ENCODE measurements at places on chromosomes 2 and 18.

DNA sequence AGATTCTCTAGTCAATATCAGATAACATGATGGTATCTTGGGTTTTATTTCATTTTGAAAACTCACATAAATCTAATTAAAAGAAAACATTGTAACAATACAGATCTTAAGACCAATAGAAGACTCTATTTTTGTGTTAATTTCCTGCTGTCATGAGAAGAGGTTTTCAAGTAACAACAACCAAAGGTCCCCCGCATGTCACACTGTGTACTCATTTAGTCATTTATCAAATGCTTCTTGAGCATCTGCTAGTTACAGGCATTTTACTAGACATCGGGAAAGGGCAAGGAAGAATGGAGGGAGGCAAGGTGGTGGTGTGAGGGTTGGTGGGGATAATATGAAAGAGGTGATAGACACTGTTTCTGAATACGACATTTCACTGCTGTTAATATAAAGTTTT lies 77.7 kb upstream of the CHRNA1 start:
- DNase-seq, result no peak

GRCh38 chr2:161825429-161825828 lies 201.2 kb downstream of the SLC4A10 start:
- no peak for DNase-seq

- no peak for DNase-seq
Measured at GRCh38 chr2:234678711-234679110, 181.8 kb upstream of the ARL4C start.

GRCh38 chr2:49004036-49004626 lies 150.2 kb downstream of the FSHR start:
- no peak for DNase-seq

GRCh38 chr2:176166272-176166671 lies 9.2 kb downstream of the HOXD3 start:
- DNase-seq, result no peak

- no peak for DNase-seq
Measured at GRCh38 chr18:50527636-50528307, 32.1 kb upstream of the MAPK4 start.

GRCh38 chr18:57846258-57846657 lies 43.1 kb upstream of the ATP8B1 start:
- no peak for DNase-seq

- DNase-seq, result no peak
Measured at GRCh38 chr18:25735459-25735858, 355.0 kb downstream of the SS18 start.

DNA sequence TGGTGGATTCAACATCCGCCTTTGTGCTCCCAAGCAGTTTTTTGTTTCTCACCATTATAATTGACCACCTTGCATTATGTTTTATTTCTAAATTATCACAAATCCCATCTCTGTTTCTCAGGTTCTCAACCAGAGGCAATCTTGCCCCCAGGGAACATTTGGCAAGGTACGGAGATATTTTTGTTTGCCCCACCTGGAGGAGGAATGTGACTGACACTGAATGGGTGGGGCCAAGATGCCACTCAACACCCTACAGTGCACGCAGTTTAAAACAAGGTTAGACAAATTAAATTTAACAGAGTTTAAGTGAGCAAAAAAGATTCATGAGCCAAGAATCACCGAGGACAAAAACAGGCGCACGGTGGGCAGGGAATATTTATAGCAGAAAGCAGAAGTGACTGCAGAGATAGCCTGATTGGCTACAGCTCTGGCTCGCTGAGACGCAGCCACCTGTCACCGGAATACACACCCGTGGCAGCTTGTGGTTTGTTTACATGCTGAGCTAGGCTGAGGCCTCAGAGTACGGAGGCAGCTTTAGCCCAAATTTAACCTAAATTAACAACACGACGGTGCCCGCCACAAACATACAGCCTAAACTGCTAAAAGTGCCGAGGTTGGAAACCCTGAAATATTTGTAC lies 150.0 kb upstream of the ALKAL2 start:
- DNase-seq, result peak; percentile 4

DNA sequence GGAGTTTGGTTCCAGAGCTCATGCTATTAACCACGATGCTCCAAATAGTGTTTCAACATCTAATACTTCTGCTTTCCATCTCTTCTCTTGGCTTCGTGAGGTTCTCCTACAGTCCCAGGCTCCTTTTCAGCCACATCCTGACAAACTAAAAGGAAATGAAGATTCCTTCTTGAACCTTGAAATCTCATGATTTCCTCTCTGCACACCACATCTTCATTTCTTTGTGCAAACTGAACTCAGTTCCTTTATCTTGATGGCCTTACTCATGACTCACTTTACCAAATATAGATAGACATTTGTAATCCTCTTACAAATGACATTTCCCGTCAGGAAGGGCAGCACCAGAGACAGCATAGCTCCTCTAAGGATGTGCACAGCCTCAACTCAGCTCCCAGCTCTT lies 50.0 kb upstream of the ITGA4 start:
- DNase-seq, result no peak

DNA sequence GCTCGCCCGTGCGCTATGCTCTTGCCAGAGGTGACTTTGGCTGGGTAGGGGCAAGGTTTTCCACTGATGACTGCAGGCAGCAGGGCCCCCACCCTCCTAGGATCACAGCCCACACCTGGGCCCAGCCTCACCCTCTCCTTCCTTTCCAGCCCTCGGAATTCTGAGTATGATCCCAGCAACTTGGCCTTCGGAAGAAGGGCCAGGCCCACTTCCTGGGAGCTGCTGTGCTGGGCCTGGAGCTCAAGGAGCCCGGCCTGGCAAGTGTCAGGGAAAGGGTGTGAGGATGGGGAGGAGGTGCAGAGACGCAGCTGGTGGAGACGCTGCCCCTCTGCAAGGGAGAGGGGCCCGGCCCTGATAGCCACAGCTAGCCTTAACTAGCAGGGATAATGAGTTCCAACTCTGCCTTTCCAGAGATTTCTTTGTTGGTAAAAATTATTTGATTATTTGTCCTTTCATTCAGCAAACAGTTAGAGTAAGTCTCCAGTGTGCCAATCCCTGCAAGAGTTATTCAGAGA lies 1.7 kb upstream of the CNDP1 start:
- no peak for DNase-seq

GRCh38 chr18:61388010-61388409 lies 54.8 kb downstream of the CDH20 start:
- DNase-seq, result no peak

- DNase-seq, result no peak
Measured at GRCh38 chr2:127614246-127614645, 31.7 kb upstream of the GPR17 start.

GRCh38 chr2:122028371-122029100 lies 273.1 kb downstream of the TSN start:
- no peak for DNase-seq

DNA sequence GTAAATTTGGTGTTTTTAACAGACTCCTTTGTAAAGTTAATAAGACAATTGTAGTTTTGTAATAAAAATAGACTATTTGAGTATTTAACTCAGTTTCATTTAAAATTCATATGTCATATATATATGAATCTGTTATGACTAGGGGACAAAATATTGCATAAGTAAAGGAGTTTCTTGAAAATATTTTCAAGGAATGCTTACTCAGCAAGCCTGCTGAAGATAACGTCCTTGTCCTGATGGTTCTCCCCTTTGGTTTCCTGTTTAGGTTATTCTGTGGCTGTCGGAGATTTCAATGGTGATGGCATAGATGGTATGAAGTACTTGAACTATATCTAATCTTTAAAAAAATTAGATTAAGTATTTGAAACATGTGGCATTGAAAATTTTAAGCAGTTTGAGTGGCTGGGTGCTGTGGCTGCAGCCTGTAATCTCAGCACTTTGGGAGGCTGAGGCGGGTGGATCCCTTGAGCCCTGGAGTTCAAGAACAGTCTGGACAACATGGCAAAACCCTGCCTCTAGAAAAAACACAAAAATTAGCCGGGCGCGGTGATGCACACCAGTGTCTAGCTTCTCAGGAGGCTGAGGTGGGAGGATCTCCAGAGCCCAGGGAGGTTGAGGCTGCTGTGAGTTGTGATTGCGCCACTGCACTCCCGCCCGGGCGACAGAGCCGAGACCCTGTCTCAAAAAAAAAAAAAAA lies 47.1 kb downstream of the ITGAV start:
- no peak for DNase-seq

DNA sequence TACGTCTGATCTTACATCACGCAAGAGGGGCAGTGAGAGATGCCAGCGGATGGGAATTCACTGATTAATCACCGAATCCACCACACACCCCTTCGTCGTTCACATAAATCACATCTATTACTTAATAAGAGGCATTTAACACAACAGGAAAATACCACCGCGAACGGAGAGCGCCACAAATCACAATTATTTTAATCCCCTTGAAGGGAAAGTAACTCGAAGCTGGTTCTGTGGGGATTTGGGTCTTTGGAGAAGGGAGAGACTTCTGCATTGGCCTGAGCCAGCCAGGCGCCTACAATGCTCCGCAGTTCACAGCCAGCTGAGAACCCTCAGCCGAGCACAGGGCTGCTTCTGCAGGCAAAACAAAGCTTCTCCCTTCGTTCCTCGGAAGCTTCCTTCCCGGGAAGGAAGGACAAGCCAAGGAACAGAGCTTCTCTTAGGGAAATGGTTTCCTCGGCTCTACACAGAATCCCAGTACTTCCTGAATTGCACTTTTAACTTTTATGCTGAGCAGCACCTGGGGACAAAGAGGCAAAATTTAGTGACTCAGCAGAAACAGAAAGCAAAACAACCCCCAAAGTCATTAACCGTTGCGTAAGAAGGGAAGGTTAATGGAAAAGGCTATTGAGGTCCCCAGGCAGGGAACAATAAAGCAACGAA lies at the start of gene LRP1B:
Gene LRP1B (minus strand): TSS at position 7 of the 660 bp plus-strand sequence. CDS start 287 bp downstream, outside the sequence.
- DNase-seq, result no peak

DNA sequence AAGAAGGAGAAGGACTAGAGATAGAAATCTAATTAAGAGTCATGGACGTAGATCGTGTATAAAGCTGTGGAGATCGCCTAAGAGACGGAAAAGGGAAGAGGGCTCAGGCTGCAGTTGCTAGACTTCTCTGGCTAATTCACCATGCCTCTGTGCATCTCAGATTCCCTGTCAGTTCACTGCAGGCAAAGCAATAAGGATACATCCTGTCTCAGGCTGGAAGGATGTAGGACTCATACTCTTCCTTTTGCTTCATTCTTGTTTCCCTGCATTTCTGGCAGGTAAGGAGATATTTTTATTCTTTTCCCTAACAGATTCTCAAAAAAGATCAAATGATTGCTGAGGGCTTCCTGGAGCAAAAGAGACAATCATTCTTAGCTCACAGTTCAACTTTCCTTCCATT lies 112.5 kb downstream of the AP1S3 start:
- no peak for DNase-seq

- DNase-seq, result no peak
Measured at GRCh38 chr2:21763501-21763900, 639.7 kb downstream of the TDRD15 start.

DNA sequence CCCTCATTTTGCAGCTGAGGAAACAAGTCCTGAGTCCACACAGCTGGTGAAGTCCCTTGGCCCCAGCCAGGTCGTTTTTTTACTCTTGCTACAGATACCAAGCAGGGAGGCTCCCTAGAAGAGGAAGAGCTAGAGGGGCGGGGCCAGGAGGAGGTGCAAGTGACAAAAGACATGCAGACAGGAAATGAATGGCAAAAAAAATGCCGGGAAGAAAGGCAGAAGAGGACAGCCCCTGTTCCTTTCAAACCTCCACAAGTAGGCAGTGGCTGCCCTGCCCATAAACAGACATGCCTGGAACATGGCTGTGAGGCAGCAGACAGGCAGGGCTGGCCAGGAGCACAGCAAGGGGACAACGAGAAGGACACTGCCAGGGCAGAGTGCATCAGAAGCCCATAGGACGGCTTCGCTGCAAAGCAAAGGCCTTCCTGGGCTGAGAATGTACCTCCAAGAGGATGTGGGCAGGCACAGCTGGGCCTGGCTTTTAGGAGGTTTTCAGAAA lies 108.7 kb downstream of the ZBTB7C start:
- peak; percentile 70 for DNase-seq

DNA sequence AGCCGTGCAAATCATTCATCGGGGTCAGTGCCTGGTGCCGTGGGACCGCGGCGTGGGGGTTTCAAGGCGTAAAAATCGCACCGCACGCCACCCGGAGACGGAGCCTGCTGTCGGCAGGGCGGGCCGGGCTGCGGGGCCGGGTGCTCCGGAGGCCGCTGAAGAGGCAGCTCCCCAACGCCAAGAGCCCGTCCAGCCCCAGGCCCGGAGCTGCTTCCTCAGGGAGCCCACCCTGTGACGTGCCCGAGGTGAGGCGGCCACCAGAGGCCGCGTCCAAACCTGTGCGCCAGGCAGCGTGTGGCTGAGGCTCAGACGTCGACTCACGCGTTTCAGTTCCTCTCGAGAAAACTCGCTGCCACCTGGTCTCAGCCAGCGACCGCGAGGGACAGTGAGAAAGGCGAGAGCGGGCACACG lies 98.1 kb downstream of the NFATC1 start:
- no peak for DNase-seq

DNA sequence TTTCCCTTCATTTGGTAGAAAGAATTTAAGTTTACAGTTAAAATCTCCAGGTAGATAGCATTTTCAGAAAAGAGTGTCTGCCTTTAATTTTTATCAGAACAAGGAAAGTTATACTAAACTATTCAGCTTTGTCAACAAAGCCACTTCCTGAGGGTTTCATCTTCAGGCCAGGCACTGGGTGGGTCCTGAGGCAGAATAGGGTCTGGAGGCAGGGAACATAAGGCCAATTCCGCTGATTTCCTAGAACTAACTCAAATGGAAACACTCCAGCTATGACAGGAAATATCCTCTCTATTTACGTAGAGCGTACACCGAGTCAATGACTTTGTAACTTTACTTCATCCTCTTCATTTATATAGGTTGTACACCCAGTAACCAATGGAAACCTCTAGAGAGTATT lies 32.7 kb upstream of the FAM124B start:
- no peak for DNase-seq

- DNase-seq, result no peak
Measured at GRCh38 chr2:109679225-109679624, 65.1 kb downstream of the SOWAHC start.

DNA sequence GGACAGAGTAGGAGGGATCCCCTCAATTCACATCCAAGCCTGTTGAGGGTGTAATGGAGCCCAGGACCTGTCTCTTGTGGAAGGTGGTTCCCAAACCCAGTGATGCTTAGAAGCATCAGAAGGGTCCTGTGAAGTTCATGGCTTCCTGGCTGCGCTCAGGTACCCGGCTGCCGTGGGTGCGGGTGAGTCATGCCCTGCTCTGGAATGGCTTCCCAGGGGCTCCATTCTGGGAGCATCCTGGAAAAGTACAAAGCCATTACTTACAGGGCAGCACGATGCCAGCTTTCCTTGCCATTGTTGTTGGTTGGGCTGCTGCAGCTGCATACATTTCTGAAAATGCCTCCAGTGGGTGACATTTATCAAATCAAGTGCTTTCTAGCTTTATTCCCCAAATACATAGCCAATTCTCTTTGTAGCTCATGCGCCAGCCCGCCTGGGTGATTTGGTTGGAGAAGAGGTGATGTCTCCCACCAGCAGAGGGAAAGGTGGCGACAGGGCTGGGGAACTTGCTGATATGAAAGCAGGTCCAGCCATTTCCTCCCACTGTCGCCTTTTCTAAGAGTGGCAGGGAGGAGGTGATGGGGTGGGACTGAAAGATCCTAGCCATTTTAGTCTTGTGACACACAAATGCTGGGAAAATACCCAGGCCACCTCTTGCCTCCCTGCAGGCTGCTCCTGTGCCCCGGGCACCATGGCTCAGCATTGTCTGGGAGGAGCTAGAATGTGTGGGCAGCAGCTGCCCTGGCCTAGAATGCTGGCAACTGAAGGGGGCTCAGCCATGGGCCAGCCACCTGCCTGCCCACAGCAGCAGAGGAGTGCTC lies 65.9 kb upstream of the HPCAL1 start:
- no peak for DNase-seq

GRCh38 chr18:35590935-35591334 lies 9.4 kb downstream of the GALNT1 start:
- no peak for DNase-seq

GRCh38 chr2:62595474-62595873 lies 89.5 kb upstream of the TMEM17 start:
- DNase-seq, result no peak
